ENCODE measurements at places on chromosomes 2 and 18. TPM values are rescaled to one million over a fixed set of nuclear protein-coding genes. Genes with fewer than 3 reads are reported as not detected.

DNA sequence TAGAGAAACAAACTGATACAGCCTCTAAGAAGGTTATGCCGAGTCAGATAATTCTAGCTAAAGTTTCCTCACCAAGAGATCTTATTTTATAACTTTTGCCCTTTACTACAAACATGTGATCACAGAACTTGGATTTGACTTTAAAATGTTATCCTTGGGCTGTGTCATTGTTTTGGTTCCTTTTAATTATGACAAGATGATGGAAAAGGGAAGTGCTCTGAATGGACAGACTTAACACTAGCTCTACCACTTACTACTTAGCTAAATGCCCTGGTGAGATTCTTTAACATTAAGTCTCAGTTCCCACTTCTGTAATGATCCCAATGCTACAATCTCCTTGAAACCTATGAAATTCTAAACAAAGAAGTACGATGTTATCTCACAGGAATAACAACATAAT is 69.9 kb downstream of the RTTN start:
- H3K36me3 ChIP-seq, result peaks cover 19% of the 10 kb centered on the region
- no peak overlapping the region for H3K4me3 ChIP-seq
- DNase-seq, result no peak
- no peak overlapping the region for H3K27ac ChIP-seq

Gene MYL12B
- 168 TPM for total RNA-seq

GRCh38 chr18:9779630-9780029 is 71.5 kb downstream of the RAB31 start:
- no peak overlapping the region for H3K27ac ChIP-seq
- no peaks in the 10 kb centered on the region for H3K36me3 ChIP-seq
- no peak overlapping the region for H3K4me3 ChIP-seq
- H3K4me1 ChIP-seq, result no peaks in the 10 kb centered on the region
- H3K27me3 ChIP-seq, result no peaks in the 10 kb centered on the region

- H3K27me3 ChIP-seq, result no peaks in the 10 kb centered on the region
- peak overlapping the region; percentile 68 for H3K27ac ChIP-seq
- H3K4me3 ChIP-seq, result no peak overlapping the region
- peaks cover 7% of the 10 kb centered on the region for H3K4me1 ChIP-seq
- no peaks in the 10 kb centered on the region for H3K36me3 ChIP-seq
Measured at GRCh38 chr2:227813229-227813561, 447 bp upstream of the CCL20 start.

DNA sequence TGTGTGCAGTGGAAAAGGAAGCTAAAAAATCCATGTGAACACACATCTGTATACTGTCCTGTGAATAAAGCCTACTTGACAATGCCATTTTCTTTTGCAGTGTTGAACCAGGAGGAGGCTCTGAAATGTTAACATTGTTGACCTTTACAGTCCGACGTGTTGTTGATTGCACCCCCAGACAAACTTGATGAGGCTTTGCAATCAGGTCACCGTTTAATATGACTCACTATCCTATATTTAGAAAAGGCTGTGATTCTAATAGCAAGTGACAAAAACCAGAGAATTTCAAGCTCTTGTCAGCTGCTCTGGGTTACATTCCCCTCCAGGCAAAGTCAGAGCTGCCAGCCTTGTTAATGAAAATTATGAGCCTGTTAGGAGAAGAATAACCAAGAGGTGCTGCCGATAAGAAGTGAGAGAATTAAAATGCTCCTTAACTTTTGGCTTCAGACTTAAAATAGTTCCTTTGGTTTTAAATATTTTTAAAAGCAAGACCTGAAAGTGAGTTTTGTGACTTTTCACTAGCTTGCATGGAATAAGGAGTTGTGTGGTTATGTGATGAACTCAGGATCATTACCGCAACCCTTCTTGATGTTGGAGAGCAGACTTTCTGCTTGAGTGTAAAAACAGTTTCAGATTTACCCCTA is 162.1 kb downstream of the QPCT start:
- no peak for DNase-seq
- no peak overlapping the region for H3K4me3 ChIP-seq
- no peaks in the 10 kb centered on the region for H3K36me3 ChIP-seq
- H3K27me3 ChIP-seq, result peaks cover 3% of the 10 kb centered on the region
- H3K4me1 ChIP-seq, result no peaks in the 10 kb centered on the region
- no peak overlapping the region for H3K27ac ChIP-seq

Gene DYNAP
- total RNA-seq, result not detected
